Stimulated activated CD4-positive, alpha-beta T cell treated with anti-CD3 and anti-CD28 coated beads, Interleukin-12 subunit alpha, Interleukin-12 subunit beta, amount 100 ng/mL, for 4 hours (primary cell): ENCODE measurements at places on chromosomes 5 and 9.

GRCh38 chr5:107341376-107342084 lies 329.2 kb downstream of the EFNA5 start:
- no peak for DNase-seq

DNA sequence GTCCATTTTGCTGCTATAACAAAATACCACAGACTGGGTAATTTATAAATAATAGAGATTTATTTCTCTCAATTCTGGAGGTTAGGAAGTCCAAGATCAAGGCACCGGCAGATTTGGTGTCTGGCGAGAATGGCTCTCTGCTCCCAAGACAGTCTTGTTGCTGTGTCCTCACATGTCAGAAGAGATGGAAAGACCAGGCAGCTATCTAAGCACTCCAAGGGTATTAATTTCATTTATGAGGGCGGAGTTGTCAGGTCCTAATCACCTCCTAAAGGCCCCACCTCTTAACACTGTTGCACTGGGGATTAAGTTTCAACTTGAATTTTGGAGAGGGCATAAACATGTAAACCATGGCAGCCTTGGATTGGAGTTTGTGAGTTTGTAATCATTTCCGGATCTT lies 30.3 kb downstream of the ADCY2 start:
- DNase-seq, result no peak

DNA sequence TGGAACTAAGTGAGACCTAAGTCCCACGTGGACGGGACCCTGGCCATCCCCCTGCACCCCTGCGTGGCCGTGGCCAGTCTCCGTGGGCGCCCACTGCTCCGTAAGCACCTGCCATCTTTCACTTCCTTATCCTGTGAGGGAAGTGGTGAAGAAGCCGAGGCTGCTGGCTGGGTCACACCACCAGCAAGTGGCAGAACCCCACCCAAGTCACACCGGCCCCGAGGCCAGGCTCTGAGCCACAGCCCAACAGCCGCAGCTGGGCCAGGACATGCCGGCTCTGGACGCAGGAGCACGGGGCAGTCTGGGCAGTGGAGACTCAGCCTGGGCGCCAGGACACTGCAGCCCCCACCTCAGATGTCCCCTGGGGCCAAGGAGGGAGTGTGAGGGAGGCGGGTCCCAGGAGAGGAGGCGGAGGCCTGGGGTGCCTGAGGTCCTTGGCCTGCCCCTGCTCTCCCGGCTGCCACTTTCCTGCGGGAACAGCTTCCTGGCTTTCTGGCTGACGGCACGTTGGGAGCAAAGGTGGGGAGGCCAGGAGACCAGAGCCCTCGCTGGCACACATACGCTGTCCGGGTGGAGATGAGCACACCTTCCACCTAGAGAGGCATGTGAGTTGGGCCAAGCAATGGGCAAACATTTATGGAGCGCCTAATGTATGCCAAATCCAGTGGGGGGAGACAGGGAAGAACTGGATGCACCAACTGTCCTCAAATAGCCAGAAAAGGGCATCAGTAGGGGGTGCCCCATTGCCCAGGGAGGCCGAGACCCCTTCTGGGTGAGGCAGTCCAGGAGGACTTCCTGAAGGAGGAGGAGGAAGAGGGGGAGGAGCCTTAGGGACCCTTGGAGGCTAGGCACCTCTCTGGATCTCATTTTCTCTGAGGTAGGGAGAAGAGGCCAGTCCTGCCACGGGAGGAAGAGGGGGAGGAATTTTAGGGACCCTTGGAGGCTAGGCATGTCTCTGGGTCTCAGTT lies 43.9 kb upstream of the EGFL7 start:
- no peak for DNase-seq

DNA sequence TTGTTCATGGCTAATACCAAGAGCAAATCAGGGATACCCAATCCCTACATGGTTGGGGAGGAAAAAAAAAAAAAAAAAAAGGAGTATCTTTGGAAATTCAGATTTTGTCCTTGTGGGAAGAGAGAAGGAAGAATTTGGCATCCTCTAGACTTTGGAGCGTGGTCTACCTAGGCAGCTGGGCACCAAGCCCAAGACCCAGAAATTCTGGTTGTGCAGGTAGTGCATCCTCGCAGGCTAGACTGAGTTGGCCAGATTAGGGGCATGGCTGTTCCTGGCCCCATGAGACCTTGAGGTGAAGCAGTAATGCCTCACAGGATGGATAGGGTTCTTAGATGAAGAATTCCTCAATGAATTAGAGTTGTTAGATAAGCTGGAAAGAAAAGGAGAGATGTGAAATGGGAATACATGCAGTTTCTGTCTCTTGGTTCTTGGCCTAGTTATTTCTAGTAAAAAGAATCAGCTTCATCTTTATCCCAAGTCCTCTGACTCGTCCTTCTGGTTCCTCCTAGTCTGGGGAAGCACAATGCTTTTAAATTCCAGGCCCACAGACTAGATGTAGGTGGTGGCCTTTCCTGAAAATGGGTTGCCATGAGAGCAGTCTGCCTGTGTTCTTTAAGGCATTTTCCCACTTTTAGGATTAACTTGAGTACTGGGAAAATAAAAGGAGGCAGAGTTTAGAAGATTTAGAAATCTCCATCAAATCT lies 140.5 kb upstream of the RUSC2 start:
- no peak for DNase-seq

DNA sequence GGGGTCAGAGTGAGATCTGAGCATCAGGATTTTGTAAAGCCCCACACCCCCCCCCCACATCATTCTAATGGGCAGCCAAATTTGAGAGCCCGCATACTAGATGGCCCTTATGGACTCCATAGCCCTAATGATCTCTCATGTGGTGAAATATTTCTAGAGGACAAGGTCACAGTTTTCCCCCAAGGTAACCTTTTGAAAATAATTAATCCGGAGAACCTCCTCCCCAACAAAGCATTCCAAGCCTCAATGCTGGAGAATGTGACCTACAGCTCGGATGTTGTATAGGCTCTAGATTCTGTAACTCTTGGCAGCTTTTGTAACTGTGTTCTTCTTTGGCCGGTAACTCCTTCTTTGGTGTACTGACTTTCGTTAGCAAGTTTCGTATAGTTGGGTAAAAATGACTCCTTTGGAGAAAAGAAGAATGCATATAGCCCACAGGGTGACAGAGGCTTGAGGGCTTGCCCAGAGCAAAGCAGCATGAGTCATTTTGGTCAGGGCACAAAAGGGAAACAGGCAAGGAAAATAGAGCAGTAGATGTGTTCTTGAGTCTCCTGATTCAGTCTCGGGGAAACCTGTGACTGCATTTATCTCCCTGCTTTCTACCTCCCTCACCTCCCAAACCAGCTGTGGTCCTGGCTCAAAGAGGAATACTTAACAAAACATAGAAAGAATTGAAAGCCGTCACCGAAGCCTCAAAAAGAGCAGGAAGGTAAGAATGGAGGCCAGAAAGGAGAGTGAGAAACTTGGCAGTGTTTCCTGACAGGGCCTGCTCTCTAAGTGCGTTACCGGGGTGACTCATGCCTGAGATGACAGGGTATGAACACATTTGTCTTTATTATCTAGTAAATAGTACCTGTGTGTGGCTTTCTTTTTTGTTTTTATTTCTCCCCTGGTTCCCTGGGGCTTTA lies 6.6 kb upstream of the XPA start:
- DNase-seq, result no peak

- no peak for DNase-seq
Observed at GRCh38 chr9:104868687-104869404, 59.1 kb downstream of the ABCA1 start.

GRCh38 chr5:76528547-76529331 lies 94.5 kb downstream of the F2RL2 start:
- no peak for DNase-seq

GRCh38 chr5:13910201-13910600 lies 34.3 kb downstream of the DNAH5 start:
- DNase-seq, result no peak

GRCh38 chr5:179307931-179308471 lies 37.3 kb downstream of the ADAMTS2 start:
- DNase-seq, result no peak

DNA sequence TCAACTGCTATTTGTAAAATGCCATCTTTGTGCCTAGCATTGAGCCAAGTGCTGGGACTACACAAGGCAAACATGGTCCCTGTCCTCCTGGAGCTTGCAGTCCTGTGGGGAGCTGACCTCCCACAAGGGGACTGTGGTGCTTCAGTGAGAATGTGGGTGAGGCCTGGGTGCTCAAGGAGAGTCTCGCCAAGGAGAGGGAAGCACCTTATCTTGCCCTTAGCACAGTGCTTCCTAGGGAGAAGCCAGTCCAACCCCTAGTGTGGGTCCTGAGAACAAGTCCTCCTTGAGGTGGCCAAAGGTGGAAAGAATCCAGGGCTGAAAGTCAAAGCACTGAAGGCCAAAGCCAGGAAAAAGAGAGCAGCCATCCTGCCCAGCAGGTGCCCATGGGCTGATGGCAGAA lies 31.1 kb upstream of the MVB12B start:
- DNase-seq, result no peak

DNA sequence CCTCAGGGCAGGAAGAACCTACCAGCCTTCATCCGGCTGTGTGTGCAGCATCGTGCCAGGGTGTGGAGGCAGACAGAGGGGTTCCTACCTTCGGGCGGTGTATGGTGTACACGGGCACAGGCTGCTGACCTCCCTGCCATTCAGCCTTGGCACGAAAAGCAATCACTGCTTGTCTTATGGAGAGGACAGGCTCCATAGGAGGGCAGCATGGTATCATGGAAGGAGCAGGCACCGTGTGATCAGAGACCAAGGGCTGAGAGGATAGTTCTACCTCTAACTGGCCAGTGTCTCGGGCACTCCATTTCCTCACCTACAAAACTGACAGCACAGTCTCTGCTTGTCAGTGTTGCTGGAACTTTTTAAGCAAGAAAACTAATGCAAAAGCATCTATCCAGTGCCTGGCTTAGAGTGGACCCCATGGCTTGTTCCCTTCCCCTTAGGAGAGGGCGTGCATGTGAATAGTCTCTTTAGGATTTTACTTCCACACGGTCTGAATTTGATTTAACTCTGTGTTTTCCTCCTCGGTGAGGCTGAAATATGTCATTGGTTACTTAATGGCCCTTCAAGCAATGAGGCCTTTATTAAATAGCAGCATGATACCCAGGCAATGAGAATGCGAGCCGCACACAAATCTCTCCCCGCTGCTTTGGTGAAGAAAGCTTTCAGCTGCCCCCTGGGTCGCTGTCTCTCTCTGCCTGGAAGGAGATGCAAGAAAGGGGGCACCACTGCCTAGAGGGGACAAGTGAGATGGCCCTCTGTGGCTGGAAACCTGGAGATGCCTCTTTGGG lies 22.2 kb downstream of the TTLL11 start:
- no peak for DNase-seq

GRCh38 chr5:115379622-115380344 lies 83.3 kb upstream of the CCDC112 start:
- no peak for DNase-seq

DNA sequence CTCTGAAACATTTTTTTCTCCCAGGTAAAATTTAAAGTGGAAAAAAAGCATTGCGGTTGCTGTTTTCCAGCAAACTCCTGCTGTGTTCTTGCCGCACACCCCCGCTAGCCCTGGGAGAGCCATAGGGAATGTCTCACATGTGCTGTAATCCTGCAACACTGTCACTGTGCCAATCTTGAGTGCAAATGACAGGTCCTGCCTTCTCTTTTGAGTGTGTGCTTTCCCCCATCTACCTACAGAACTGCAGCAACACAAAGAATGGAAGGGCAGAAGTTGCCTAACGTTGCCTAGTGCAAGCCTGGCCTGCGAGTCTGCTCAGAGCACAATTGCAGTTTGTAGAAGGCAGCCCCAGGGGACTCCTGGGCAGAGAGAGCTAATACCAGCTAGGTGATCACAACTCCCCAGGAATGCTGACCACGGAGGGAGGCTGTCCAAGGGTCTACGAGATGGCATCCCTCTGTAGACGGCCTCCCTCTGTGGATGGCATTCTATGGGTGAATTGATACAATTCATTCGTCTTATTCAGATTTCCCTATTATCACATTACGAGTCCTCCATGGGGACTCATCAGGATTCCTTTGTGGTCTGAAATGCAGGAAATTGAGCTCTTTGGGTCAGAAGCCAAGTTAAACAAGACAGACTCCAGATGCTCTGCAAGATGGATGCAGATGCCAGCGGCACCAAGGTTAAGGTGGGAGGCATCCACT lies 172.6 kb upstream of the S1PR3 start:
- DNase-seq, result no peak

DNA sequence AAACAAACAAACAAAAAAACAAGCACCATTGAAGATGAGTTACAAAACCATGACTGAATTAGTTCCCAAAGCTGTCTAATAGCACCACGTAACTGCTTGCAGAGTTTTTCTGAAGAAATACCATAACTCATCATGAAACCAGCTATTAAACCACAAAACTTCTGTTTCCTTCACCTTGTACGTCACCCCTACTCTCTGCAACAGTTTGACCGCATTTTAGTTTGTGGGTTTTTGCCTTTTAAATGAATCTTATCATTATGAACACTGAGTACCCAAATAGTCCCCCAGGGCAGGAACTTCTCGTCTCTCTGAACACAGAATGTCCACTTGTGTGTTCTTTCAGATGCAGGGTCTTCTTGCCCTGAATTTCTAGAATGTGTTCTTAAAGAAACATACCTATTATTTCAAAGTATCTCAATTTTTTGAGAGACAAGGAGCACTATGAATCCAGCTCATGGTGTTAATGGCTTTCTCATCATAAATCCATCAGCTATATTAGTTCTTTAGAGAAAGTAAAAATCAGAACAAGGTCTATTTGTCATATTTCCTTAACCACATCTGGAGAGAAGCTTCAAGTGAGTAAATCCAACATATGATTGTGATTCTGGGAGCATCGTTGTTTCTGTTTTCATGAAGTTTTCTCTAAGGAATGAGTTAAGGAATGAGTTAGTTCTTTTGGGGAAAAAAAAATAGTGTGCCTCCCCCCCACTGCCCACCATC lies 210.6 kb downstream of the AUH start:
- no peak for DNase-seq

DNA sequence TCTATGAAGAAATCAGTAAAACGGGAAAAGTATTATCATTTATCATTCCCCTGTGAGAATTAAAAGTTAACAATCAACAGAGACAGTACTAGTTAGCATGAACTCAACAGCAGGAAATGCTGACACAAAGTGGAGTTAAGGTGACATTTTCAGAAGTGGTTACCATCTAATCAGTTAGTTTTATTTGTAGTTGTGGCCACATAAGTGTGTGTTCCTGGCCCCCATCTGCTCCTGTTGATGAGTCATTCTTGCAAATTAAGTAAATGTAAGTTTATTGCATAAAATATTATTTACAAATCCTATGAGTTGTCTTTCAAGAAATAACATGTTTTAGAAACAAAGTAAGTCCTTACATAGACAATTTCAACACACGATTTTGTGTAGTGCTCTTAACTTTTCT lies 8.9 kb upstream of the BNC2 start:
- DNase-seq, result no peak

- peak; percentile 12 for DNase-seq
Observed at GRCh38 chr5:80083101-80083890, 48.1 kb downstream of the THBS4 start.

DNA sequence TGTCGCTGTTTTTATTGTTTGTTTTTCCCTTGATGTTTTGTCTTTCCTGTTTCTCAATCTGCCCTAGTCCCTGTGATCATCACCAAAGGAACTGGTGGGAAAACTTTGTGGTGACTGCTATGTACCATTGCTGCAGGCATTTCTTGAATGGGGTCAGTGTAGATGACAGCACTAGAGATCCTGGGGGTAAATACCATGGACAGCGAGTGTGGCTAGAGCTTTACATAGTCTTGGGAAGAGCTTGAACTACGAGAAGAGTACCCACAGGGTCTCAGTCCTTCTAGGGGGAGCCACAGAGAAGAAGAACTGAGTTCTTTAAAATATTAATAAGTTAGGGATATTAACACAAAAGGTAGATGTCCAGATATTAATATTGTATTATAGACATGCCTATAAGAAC lies 138.8 kb downstream of the PAM start:
- no peak for DNase-seq

- DNase-seq, result no peak
Observed at GRCh38 chr9:18658804-18659705, 185.1 kb downstream of the ADAMTSL1 start.

- DNase-seq, result no peak
Observed at GRCh38 chr5:122187426-122187825, 58.1 kb downstream of the ZNF474 start.
